Stimulated activated CD8-positive, alpha-beta memory T cell treated with anti-CD3 and anti-CD28 coated beads, Interleukin-7, amount 100 ng/mL, for 1 hour (primary cell): ENCODE measurements at places on chromosomes 3 and 15.

GRCh38 chr3:87044846-87045245 is 53.9 kb upstream of the VGLL3 start:
- no peak for DNase-seq

- DNase-seq, result no peak
Measured at GRCh38 chr15:75669879-75670212, 22.1 kb downstream of the SNX33 start.

GRCh38 chr3:58298190-58298589 is 7.9 kb upstream of the RPP14 start:
- no peak for DNase-seq

- no peak for DNase-seq
Measured at GRCh38 chr3:61664105-61664482, 102.7 kb downstream of the PTPRG start.

- DNase-seq, result no peak
Measured at GRCh38 chr15:31803388-31803884, 226.9 kb upstream of the CHRNA7 start.

DNA sequence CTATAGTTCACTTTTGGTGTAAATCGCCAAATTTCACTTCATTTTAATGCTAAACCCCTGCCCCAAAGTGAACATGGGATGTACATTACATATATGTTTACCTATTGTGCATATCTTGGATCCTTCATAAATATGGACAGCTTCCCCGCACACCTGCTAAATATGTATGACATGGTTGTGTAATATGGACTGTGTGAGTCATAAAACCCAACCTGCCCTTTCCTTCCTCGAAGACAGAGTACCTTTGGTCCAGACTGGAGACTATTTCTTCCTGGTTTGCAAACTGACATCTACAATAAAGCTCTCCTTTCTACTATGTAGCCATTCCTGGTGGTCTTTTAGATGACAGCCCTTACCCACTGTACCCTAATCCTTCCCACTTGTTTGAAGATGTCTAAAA is 12.4 kb downstream of the ACTC1 start:
- no peak for DNase-seq

- DNase-seq, result no peak
Measured at GRCh38 chr15:87527416-87527815, 729.1 kb downstream of the NTRK3 start.

- DNase-seq, result no peak
Measured at GRCh38 chr3:68360492-68360891, 571.9 kb downstream of the TAFA4 start.

- DNase-seq, result no peak
Measured at GRCh38 chr3:155110996-155111901, 31.1 kb downstream of the MME start.

DNA sequence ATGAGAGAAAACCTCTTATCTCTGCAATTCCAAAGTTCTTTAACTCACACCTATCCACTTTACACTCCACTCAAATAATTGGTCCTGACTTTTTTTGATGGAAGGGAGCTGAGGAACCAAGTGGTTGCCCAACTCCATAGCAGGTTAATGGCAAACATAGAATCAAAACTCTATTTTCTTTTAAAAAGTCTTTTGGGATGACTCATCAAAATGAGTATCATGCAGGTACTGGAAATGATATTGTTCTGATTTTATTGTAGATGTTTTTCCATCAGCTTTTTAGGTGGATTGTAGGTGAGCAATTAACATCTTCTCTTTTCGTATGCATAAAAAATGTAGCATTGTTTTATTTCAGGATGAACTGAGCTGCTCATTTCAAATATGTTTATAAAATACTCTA is 239.5 kb downstream of the SATB1 start:
- no peak for DNase-seq

GRCh38 chr3:102682741-102683140 is 247.9 kb downstream of the ZPLD1 start:
- no peak for DNase-seq

DNA sequence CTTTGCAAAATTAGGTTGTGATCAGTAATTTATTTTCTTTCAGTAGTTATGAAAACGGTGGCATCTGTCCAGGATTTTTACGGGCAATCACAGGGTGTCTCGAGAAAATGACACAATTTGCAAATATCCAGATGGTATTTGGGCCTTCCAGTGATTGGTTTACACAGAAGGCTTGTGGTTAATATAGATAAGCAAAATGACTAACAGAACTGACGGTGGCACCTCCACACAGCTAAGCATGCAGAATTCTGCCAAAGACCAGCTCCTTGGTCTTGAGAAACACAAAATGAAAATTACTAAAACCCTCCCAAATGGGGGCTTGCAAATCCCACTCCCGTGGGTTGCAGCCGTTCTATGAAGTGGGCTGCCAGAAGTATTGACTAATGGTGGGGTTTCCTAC is 5.5 kb downstream of the ARHGEF3 start:
- DNase-seq, result no peak

GRCh38 chr15:78167227-78167888 is 18.2 kb downstream of the IDH3A start:
- no peak for DNase-seq

DNA sequence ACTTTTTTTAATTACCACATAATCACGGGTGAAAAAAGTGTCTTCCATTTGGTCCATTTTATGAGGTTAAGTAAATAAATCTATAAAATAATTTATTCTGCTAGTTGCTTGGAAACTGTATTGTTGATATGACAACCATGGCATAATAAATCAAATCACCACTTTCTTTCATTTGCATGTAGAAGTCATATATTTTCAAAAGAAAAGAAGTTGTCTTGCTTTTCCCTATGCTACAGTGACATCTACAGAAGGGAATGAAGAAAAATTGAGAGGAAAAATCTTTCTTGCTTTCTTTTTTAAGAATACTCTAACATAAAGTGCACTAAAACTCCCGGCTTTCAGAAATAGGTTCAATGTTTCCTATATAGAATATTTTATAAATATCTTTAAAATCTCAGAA is 228.5 kb downstream of the ZBBX start:
- DNase-seq, result no peak

DNA sequence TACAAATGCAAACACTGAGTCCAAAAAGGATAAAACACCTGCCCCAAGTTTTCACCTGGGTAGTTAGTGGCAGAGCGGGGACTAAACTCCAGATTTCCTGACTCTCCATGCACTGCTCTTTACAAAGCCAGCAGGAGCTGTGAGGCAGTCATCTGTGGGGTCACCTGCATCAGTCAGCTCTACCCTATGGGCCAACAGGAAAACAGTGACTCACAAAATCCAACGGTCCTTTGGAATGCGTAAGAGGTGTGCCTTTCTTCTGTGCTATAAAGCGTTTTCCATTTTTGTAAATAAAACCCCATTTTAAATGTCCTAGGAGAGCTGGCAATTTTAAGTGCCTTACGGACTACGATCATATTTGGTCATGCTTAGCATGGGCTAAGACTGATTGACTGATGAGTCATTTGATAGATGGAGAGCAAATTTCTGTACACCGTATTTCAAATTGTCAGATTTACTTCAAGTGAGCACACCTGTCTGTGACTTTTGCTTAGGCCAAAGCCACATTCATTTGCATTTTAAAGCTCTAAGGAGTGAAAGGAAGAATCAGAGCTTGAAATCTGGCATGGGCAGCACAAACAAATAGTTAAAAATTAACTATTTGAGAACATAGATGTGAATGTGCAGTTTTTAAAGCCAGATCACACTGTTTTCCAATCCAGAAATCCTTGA is 4.4 kb upstream of the COL8A1 start:
- no peak for DNase-seq

GRCh38 chr3:128278761-128279600 is 125.7 kb downstream of the EEFSEC start:
- no peak for DNase-seq

DNA sequence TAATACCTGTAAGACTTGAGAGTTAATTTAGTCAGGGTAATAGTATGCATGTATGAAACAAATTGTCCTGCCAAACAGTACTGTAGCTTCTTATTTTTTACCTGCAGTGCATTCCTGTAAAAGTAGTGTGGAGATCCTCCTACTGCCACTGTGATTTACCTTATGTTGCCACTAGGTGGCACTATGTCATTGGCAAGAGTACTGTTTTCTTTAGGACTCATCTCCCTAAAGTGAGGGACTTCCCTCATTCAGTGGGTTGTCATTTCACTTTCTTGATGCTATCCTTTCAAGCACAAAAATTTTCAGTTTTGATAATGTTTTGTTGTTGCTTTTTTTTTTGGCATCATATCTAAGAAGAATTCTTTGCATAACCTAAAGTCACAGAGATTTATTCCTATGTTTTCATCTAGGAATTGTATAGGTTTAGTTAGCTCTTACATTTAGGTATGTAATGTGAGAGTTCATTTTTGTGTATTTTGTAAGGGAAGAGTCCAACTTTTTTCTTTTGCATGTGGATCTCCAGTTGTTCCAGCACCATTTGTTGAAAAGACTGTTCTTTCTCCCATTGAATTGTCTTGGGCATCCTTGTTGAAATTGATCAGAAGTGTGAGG is 105.7 kb downstream of the AKAP13 start:
- peak; percentile 22 for DNase-seq

DNA sequence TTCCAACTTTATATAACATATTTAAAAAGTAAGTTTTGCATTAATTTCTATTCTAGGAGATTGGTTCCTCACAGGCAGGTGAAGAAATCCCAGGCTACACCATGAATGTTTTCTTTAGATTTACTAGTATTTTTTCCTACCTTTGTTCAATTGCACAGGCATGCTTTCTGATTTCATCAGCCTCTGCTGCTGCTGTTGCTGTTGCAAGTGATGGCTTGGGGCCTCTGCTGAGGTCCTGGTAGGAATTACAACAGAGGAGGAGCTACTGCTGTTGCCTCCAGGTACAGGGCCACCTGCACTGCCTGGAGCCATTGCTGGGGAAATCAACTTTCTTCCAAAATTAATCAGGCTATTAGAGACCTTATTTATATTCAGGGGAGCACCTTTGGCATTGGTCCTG is 353.3 kb downstream of the PLCL2 start:
- no peak for DNase-seq

DNA sequence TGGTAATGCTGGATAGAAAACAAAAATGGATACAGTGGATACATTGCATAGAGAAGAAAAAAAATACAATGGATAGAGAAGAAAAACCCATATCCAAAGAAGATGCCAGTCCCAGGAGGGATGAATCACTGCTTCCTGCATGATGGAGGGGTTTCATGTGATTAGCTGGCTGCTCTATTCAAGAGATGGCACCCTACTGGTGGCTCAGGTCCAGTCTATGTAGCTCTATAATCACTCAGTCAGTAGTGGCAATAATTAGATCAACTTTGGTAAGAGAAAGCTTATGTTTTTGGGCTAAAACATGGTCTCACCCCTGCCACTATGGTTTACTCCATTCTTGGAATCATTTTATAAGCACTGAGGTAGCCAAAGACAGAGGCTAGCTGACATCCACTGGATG is 33.7 kb upstream of the NOX5 start:
- no peak for DNase-seq

DNA sequence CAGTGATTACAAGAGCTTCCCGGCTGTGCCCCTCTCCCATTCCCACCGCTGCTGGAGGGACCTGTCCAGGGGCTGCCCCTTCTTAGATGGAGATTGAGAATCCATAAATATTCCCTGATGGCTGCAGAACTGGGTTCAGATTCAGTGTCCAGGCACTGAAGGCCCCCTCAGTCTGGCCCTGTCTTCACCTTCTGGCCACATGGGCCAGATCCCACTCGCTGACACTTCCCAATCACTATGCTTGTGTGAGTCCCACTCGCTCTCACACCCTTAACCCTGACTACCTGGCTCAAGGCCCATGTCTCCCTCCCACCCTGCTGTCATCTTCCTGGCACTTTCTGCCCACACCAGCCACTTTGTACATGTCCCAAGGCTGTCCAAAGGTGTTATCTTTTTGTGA is 15.5 kb upstream of the MRPS22 start:
- no peak for DNase-seq

GRCh38 chr15:39672666-39673065 is 91.8 kb downstream of the THBS1 start:
- DNase-seq, result no peak

DNA sequence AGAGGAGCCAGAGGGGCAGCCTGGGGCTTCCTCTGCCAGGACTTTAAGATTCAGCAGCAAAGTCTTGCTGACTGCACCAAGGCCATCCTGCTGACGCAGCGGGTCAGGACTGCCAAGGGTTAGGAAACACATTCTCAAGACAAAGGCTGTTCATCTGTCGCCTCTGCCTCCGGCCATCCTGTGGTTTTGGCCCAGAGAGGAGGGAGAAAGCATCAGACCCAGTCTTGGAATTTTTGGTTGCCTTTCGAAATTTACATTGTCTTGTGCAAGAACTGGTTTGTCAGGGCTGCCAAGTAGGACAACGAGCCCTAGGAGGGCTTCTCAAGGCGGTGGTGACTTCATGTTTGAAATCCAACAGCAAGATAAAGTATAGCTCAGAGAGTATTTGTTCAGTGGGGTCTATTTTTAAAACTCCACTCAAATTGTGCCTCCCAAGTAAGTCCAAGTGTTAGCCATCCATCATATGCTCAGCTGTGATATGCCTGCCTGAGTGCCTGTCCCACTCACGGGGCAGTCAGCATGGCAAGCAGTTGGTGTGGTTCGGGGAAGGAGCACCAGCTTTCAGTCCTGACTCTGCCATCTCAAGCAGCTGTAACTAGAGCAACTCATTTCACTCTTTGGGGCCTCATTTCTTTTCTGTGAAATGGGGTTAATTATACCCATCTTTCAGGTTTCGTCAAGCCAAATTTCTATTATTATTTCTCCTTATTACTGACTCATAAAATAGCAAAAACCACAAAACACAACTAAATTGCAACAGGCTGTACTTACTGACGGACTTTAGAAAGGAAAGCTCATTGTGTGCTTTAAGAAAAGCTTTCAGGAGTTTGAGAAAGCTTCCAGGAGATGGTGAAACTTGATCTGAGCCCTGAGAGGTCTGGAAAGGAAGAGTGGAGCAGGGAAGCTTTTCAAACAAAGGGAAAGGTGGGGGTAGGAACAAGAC is 42.4 kb upstream of the RHO start:
- DNase-seq, result no peak

- DNase-seq, result no peak
Measured at GRCh38 chr3:124292329-124292728, 300.4 kb upstream of the ROPN1 start.

DNA sequence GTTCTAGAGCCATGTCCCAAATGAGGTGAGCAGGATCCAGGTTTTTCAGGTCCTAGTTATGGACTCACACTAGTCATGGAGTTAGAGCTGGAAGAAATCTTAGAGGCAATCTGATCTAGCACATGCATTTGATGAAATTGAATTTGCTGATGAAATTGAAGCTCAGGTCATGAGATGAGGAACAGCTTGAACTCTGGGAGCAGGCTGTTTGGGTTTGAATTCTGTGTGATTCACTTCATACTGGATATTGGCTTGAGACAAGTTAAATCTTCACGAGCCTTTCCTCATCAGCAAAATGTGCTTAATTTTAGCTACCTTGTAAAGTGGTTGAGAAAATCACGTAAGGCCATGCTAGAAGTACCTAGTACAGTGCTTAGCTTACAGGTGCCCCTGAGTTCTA is 33.5 kb upstream of the PARL start:
- DNase-seq, result no peak

DNA sequence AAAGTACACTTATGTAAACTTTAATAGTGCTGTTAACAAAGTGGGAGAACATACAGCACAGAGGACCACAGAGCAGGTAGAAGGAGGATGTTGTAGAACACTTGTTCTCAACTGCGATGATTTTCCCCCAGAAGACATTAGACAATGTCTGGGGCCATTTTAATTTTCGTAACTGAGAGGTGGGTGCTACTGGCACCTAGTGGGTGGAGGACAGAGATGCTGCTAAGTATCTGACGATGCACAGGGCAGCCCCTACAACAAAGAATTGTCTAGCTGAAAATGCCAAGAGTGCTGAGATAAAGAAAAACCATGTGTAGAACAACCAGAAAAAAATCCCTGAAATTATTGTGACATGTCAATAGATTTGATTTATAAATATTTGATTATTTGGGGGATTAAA is 5.0 kb upstream of the KBTBD8 start:
- no peak for DNase-seq

GRCh38 chr15:81025721-81026370 is 25.1 kb downstream of the TLNRD1 start:
- DNase-seq, result no peak
